ENCODE measurements at places on chromosomes 2 and 18. TPM values are rescaled to one million over a fixed set of nuclear protein-coding genes. Genes with fewer than 3 reads are reported as not detected.
A peak's percentile ranks its signal among the peaks of the same experiment; 100 is the strongest.

DNA sequence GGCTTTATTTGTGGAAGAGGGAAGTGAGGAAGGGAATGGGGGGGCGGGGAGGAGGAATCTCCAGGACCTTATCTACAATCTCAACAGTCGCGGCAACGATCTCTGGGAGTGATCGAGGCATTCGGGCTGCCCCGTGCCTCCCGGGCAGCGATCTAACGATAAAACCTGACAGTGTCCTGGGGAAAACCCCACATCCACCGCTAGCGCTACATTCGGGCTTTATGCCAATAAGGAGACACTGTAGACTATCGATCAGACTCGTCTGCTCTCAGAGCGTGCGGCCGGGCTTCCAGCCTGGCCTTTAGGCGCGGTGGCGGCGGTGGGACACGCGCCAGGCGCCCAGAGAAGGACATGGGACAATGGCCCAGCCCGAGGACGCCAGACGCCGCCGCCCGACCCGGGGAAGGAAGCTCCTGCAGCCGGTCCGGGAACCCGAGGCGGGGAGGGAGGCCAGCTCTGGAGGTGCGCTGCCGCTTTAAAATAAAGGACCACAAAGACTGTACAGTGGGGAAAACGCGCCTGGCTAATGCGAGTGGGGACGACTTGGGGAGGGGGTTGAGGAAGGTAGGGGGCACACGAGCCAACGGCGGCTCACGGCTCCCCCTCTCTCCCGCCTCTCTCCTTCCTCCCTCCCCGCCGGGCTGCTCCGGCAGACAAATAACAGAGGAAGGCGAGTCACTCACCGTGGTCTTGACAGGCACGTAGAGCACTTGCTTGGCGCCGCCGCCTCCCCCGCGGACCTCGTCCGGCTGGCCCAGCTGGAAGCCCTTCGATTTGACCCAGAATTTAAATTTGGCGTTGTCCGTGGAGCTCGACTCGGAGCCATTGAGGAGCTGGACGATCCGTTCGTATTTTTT is 2.2 kb downstream of the NOL4 start:
- no peak for DNase-seq

DNA sequence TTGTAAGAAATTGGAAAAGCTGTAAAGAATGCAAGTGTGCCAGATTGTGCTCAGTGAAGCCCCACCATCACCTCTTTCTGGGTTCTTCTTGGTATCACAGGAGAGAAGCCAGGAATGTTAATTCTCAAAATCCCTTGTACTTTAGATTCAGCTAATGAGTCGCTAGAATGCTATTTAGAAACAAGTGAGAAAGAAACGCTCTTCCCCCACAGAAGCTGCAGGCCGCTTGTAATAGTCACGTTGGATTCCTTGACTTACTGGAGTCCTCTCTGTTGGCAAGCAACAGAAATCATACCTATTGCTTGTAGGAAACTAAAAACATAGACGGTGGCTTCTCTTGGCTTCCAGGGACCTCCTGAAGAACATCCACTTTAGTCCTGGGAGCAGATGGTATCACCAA is 375.6 kb upstream of the LRATD1 start:
- DNase-seq, result no peak

- no peak for DNase-seq
These were observed 166.7 kb upstream of the TNP1 start for GRCh38 chr2:217026569-217026968.

DNA sequence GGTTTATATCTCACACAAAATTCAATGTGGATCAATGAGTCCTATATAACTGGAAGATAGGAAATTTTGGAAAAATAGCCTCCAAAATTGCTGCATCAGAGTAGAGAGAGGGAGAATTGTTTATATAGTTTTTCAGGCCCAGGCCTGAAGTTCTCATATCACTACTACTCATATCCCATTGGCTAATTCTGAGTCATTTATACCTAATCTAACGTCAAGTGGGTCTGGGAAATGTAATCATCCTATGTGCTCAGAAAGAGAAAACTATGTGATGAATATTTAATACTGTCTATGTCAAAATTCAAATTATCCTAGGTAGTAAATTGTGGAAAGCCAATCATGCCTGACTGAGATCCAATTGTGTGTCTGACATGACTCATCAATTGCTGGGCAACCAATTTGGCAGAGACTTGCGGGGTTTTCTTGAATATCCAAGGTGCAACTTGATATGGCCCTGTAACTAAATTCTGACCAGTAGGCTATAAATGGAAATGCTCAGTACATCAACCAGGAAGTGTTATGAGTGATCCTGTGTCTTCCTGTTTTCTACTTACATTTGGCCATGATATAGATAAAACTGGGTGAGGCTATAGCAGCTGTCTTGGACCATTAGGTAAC is 744.4 kb downstream of the KCNJ3 start:
- no peak for DNase-seq

DNA sequence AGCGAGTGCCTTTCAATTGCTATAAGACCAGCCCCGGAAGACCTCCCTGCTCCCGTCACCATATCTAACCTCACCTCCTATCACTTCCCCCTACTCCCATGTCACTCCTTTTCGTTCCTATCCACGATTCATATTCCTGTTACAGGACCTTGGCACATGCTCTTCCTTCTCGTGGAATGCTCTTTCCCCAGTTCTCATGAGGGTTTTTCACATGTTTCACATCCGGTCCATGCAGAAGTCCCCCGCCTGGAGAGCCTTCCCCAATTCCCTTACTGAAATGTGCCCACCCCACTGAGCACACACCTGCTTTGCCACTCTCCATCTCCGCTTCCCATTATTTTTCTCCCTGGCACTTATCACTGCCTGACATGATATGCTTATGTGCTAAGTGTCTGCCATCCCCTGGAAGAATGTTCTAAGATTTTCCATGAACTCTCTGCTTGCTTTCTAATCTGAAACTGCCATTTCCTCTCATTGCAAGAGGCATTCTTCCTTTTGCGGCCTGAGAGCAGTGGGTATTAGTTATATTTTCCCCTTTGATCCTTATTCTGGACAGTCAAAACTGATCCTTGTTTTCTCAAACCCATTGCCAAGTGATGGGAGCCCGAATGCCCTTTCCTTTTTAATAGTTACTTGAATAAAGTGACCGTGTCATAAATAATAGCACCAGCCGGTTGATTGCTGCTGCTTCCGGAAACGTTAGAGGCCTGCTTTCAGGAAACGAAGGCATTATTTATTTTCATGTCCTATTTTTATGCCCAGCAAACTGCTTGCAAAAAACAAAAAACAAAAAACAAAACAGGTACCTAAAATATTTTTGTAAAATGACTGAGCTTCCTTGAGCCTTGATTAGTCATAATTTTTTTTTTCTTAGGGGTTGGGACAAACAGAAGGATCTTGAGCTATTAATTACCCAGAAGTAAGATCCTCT is 127.9 kb downstream of the ZNF532 start:
- no peak for DNase-seq

DNA sequence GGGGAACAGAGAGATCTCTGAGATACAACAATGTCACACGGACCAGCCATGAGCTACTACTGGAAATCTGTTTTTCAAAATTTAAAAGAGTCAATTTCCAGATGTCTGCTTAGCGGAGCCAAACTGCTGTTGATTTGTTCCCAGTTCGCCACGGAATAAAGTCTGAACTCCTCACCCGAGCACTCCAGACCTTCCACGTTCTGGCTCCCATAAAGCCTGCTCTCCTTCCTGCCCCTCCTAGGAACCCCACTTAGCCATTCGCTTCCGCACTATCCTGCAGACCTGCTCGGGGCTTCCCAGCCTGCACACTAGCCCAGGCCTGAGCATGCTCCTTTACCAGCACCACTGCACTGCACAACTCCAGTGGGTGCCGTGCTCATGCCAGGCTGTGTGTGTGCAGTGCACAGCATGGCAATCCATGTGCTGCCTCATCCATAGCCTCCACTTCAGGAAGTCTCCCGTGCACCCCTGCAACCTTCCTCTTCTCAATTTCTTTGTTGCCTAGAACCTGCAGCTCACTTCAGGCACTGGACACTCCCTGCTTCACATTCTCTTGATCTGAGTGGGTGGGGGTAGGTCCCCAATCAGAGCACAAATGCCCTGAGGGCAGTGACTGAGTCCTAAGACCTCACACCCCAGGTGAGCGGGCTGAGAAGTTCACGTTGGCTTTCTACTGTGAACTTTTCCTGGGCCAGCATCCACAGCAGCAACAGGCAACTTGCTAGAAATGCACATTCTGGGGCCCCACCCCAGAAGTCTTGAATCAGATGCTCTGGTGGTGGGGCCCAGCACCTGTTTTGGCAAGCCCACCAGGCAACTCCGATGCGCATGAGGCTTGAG is 53.7 kb downstream of the ZBTB7C start:
- DNase-seq, result no peak

- DNase-seq, result peak; percentile 71
These were observed 59.4 kb downstream of the DGKD start for GRCh38 chr2:233413559-233414272.

GRCh38 chr18:8424481-8424880 is 184.8 kb upstream of the RAB12 start:
- no peak for DNase-seq

- no peak for DNase-seq
These were observed 152.1 kb upstream of the CCDC150 start for GRCh38 chr2:196487417-196487816.

DNA sequence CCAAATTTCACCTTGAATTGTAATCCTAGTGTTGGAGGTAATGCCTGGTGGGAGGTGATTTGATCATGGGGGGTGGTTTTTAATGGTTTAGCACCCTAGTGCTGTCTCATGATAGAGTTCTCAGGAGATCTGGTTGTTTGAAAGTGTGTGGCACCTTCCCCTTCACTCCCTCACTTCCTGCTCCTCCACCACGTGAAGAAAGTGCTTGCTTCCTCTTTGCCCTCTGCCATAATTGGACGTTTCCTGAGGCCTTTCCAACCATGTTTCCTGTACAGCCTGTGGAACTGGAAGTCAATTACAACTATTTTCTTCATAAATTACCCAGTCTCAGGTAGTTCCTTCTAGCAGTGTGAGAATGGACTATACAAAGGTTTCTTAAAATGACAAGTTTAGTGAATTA is 251.8 kb upstream of the NETO1 start:
- DNase-seq, result no peak

DNA sequence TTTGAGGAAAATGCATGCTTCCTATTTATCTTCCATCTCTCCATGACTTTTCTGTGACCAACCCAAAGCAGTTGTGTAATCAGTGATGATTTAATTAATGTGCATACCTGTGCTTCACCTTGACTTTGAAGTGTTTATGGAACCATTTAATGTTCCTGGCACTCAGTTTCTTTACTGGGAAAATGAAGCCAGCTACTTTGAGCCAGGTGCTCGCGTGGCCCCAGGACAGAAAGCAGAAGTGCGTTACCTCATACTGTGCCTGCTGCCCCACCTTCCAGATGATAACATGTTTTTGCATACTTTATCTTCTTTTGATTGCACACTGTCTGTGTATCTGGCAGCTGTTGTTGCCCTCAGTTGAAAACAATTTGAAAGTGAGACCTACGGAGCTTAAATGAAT is 61.3 kb downstream of the PMAIP1 start:
- DNase-seq, result no peak

GRCh38 chr2:110198016-110198415 is 6.8 kb downstream of the NPHP1 start:
- no peak for DNase-seq

DNA sequence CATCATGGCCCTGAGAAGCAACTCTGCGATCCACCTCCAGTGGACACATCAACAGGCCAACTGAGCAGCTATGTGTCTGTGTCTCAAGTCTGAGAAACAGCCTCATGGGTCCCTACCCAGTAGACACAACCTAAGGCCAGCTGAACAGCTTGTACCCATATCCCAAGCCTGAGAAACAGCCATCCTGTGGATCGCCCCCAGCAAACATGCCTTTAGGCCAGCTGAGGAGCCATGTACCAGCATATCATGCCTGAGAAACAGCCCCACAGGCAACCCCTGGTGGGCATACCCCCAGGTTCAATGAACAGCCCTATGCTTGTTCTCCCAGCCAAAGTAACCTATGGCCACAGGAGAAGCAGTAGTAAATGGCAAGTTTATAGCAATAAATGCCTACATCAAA is 126.7 kb upstream of the OTX1 start:
- no peak for DNase-seq

- no peak for DNase-seq
These were observed 750.6 kb upstream of the SALL3 start for GRCh38 chr18:78228974-78229373.

DNA sequence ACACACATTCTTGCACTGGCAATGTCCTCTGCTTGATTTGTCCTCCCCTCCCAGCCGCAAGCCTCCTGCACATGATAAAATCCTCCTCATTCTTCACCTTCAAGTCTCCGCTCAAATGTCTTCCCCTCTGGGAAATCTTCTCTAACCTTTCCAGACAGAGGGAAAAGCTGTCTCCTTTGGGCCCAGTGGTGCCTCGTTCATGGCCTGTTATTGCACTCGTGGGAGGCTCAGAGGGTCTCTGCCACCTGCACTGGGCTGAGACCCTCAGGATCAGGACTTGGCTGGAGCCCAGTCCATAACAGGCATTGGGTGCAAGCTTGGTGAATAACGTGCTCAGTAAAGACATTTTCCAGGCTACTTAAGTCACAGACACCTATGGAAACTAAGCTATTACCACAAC is 68.6 kb downstream of the PTGR3 start:
- no peak for DNase-seq

DNA sequence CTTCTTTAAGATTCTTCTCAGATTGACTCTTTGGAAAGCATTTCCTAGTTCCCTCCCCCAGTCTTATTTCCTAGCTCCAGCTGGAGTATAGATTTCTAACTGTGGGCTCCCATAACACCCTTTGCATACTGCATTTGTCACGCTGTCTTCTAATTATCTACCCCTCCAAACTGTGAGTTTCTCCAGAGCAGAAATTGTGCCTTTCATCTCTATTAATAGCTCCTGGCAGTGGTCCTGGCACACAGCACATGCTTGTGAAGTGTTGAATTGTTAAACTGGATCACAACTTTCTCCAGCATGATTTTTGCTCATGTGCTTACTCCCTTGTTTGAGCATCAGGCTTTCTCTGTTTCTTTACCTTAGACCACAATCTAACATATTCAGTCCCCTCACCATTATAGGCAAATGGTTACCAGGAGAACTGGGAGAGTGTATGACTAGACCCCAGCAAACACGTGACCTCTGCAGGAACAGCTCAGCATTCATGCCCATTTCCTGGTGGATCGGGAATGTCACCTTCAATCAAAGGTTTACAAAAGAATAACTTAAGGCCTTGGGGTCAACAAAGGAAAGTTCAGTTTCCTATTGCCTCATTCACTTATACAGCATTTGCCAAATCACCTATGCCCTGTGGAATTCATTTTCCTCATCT is 175.7 kb upstream of the TANK start:
- no peak for DNase-seq

- DNase-seq, result no peak
These were observed 638 bp upstream of the LPIN1 start for GRCh38 chr2:11745613-11746375.

DNA sequence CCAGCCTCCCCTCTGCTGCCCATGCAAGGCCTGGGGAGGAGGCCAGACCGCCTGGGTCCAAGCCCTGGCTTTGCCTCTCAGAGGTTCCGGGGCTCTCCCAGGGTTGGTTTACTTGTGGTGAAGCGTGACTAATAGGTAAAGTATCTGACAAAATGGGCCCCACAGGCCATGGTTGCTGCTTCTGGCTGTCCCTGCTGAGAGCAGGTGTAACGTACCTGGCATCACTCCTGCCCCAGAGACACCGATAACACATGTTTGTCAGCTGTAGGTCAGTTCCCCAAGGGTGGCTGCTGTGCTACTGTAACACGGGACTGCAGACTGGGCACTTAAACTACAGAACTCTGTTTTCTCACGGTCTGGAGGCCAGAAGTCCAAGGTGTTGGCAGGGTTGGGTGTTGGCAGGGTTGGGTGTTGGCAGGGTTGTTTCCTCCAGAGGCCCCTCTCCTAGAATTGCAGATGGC is 34.1 kb downstream of the ODC1 start:
- peak; percentile 42 for DNase-seq

GCG gene
- not detected for total RNA-seq

COQ10B gene
- total RNA-seq, result 69.5 TPM

NYAP2 gene
- total RNA-seq, result not detected

FAHD2A gene
- total RNA-seq, result 26.3 TPM

SLC19A3 gene
- total RNA-seq, result under 0.01 TPM

AKAIN1 gene
- total RNA-seq, result not detected
